ENCODE measurements at places on chromosomes 1 and 21. TPM values are rescaled to one million over a fixed set of nuclear protein-coding genes. Genes with fewer than 3 reads are reported as not detected.
A peak's percentile ranks its signal among the peaks of the same experiment; 100 is the strongest.

DNA sequence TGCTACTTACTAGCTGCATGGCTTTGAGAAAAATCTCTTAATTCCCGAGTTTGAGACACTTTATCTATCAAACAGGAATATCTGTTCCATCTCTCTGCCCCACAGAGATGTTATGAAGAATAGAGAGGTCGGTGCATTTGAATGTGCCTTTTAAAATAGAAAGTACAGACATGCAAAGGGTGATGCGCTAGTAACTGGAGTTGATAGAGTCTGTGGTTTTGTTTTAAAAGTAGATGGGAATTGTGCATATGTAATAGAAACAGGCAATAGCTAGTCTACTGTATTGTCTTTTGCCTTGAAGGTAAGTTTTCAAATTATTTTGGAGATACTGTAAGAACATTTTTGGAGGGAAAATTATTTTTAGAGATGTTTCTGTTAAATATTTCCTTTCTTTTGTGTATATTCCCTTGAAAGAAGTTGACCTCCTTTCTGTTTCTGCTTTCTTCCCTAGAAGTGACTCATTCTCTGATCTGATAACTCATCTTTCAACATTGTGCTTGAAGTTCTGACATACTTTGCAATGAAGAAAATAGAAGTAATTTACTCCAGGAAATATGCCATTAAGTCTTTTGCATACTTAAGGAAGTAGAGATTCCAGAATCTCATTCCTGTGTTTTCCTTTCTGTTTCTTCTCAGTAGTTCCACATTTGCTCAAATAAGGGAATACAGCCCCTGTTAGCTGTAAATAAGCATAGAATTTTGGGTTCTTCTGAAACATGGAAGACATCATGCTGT is 151.6 kb downstream of the SDCCAG8 start:
- DNase-seq = no peak

DNA sequence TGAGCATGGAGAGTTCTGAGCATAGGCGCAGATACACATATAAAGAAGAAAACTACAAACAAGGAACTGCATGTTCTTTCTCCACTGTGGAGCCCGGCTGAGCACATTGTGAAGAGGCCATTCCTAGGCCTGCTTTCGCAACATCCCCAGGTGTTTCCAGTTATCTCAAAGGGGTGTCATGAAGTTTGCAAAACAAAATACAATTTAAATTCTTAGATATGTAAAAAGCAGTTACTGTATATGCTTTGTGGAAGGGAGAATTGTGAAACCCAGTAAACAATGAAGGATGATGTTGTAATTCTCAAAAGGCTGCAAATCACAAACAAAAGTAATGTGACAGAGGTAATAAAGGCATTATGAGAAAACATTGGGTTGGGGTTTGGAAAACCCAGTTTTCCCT is 98.6 kb upstream of the ZNF644 start:
- peak; percentile 11 for DNase-seq

The RIPK4 gene
- total RNA-seq = 15.6 TPM

GRCh38 chr1:76595024-76595423 is 272.3 kb upstream of the ST6GALNAC5 start:
- DNase-seq = no peak

GRCh38 chr1:162502928-162503327 is 5.3 kb downstream of the UHMK1 start:
- no peak for DNase-seq

All from tongue (tissue), 3 donors.